ENCODE measurements at places on chromosomes 1 and 21.

DNA sequence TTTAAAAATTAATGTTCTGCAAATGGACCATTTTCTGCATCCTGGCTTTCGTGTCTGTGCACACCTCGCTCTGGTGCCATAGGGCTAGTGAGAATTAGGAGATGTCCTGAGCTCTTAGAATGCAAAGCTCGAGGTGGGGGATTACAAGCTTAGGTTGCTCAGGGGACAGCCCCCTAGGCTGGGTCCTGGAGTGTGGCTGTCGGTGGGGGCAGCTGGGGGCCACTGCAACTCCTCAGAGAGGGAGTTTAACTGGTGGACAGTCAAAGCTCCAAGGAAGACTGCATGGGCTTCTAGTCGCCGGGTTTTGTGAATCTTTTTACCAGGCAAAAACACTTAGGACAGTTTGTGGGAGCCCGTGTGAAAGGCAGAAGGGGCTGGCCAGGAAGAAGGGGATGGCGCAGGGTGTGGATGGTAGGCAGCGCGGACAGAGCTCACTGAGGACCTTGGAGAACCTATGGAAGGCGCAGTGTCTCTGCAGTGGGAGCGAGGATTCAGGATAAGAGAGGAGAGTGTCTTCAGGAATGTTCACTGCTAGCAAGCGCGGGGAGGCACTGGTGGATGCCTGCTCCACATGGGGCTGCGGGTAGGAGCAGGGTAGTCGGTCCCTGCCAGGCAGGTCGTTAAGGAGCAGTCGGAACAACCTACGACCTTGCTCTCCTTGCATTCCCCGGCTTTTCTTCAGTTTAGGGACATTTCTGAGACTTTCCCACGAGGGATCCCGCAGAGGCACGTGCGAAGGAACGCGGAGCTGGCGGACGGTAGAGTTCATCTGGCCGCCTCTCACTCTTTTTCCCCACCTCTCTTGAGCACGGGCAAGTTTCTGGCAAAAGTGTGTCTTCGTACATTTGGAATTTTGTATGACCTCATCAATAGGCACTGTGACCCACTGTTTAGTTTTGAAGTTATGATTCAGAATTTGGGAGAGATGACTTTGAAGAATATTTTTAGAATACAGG, 12.9 kb upstream of the KCNE1 start:
- no peak for DNase-seq

DNA sequence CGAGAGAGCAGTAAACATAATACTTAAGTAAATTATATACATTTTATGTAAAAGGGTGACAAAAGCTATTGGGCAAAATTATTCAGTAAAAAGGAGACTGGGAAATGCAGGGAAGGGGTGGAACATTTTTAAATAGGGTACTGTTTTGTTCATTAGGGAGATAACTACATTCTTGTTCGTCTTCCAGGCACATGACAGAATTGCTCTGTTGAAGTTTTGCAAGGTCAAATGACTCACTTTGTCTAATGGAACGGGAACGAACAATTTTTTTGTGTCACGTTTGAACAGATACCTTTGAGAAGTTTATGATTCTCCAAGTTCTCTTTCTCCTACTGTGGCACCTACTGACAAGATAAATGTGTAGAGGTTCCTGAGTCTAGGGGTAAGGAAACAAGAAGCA, 382.3 kb upstream of the ZRANB2 start:
- DNase-seq: peak; percentile 10

- DNase-seq: no peak
Measured at GRCh38 chr1:240093120-240093961, 1.7 kb downstream of the FMN2 start.

GRCh38 chr1:247297263-247298123, 34.2 kb downstream of the ZNF496 start:
- DNase-seq: no peak

DNA sequence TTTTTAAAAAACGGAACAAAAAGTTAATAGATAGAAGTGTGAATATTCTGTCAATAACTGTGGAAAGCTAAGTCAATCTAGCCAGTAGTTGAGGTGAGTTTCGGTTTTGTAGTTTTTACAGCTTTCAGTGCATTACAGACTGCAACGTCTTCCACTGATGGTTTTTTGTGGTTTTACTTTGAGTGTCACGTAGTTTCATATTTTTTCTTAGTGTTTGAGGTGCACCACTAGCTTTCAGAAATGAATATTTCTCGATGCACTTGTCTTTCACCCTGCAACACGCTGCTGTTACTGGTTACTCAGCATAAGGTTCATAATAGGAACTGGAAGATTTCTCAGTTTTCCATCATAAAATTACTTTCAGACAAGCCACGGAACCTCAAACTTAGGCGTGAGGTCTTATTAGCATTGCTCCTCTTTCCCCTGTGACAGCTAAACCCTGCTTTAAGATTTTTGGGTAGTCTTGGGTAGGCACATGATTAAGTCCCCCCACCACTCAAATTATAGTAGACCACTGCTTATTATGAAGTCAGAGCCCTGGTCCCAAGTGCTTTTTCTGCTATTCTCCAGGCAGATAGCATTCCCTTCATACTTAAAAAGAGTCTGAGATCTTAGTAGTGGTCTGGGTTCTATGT, 1412.7 kb downstream of the KCNT2 start:
- no peak for DNase-seq

GRCh38 chr1:3169665-3170356, 100.8 kb downstream of the PRDM16 start:
- DNase-seq: no peak

- no peak for DNase-seq
Measured at GRCh38 chr1:66489972-66490601, 43.9 kb upstream of the SGIP1 start.
